ENCODE measurements at places on chromosomes 12 and 14. TPM values are rescaled to one million over a fixed set of nuclear protein-coding genes. Genes with fewer than 3 reads are reported as not detected.

The FITM1 gene
- total RNA-seq, result not detected

The TOMM20L gene
- total RNA-seq, result not detected

The PLEKHH1 gene
- total RNA-seq, result under 0.01 TPM

The TSPAN19 gene
- not detected for total RNA-seq

The LRRC10 gene
- not detected for total RNA-seq

The CRIP1 gene
- total RNA-seq, result 7.5 TPM

The EIF2B1 gene
- total RNA-seq, result 59.9 TPM

Measured in pericardium fibroblast (primary cell).